ENCODE measurements at places on chromosomes 16 and 17.
A peak's percentile ranks its signal among the peaks of the same experiment; 100 is the strongest.

- peak; percentile 57 for DNase-seq
These were observed 7.3 kb upstream of the CBX8 start for GRCh38 chr17:79803997-79804855.

GRCh38 chr16:77250400-77250799, 51.2 kb downstream of the SYCE1L start:
- no peak for DNase-seq

DNA sequence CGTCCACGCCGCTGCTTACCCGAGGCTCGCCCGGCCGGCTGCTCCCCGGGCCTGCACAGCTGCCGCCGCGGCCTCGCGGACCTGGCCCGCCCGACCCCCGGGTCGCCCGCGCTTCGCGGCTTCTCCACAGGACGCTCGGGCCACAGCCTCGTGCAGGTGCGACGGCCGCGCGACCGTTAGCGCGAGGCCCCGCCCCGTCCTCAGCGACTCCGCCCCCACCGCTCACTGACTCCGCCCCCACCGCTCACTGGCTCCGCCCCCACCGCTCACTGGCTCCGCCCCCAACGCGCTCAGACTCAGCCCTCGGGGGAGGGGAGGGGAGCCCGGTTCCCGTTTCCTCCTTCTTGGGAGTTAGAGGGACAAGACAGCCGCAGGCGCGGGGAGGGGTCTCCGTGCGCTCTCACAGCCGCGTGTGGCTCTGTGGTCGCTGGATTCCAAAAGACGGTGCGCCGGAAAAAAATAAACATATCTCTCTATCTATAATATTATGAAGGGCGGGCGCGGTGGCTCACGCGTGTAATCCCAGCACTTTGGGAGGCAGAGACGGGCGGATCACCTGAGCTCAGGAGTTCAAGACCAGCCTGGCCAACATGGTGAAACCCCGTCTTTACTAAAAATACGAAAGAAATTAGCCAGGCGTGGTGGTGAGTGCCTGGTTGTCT, at the start of gene MEIOB:
Gene MEIOB, minus strand, starts transcription at position 191 of the 662 bp plus-strand sequence. CDS start 3,989 bp downstream, outside the sequence.
- no peak for DNase-seq

DNA sequence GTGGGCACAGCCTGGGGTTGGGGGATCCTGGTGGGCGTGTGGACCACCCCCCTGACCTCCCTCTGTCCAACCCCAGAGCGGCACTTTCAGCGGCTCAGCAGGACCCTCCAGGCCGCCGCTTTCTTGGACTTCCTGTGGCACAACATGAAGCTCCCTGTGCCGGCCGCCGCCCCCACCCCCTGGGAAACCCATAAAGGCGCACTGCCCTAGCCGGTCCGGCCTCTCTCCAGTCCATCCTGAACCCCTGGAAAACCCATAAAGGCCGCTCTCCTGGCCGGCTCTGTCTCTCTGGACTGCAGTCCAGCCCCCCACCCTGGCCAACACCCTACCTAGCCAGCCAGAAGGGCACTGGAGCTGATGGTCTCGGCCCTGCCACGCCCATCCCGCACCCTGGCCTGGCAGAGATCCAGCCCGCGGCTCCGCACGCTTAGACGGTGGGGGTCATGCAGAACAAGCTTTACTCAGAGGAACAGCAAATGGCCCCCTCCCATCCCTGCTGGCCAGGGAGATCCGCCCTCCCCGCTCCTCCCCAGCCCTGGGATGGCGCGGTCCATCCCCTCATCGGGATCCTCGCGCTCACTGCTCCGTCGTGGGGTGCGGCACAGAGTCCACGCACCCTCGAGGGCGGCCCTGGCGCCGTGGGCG, 2.7 kb downstream of the NOXO1 start:
- no peak for DNase-seq

- DNase-seq = no peak
These were observed 14.6 kb downstream of the COL1A1 start for GRCh38 chr17:50186661-50187393.

- no peak for DNase-seq
These were observed 5.3 kb upstream of the KAT7 start for GRCh38 chr17:49783071-49783715.

DNA sequence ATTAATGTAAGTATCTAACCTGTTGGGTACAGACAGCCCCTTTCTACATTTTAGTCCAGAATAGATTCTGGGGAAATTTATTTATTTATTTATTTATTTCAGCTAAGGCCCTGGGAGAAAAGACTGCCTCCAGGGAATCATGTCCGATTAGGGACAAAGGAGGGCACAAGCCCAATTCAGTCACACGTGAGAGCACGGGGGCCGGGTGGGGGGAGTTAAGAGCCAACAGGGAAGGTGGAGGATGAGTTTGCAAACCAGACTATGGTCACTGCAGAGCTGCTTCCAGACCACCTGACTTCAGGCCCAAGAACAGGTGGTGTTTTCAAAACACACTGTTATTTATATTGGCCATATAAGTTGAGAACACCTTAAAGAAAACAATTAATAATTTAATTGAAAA, 1.6 kb upstream of the ZFHX3 start:
- no peak for DNase-seq

GRCh38 chr16:23848958-23849357, 13.2 kb downstream of the PRKCB start:
- DNase-seq = no peak

DNA sequence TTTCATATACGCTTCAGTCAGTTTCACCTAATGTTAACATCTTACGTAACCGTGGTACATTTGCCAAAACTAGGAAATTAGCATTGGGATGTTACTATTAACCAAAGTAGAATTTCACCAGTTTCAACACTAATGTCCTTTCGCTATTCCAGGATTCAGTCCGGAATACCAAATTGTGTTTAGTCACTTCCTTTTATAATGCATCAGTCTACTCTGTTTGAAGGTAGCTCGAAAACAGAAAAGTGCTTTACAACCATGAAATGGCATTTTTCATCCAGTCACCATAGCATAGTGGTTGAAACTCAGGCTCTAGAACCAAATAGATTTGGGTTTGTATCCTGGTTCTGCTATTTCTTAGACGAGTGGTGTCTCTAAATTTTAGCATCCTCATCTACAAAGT, 29.4 kb downstream of the AP2B1 start:
- DNase-seq = no peak

All from NCI-H510A treated with DMSO at 0.1 percent for 48 hours (cell line).